ENCODE measurements at places on chromosomes 5 and 9.

DNA sequence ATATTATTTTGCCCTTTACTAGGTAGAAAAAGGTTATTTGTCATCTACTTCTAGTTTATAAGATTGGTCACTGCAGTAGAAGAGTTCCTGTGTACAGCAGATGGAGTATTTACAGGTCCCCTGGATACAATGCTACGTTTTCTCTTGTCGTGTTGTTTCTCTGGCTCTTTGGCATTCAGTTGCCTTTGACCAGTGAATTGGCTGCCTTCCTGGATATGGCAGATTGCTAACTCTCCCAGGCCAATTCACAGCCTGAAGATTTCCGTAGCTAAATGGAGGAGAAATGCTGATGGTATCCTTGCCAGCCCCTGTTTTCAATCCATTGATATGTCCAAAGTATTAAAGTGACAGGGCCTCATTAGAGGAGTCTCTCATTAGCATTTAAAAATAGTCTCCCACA is 32.5 kb upstream of the GNAQ start:
- DNase-seq, result no peak

DNA sequence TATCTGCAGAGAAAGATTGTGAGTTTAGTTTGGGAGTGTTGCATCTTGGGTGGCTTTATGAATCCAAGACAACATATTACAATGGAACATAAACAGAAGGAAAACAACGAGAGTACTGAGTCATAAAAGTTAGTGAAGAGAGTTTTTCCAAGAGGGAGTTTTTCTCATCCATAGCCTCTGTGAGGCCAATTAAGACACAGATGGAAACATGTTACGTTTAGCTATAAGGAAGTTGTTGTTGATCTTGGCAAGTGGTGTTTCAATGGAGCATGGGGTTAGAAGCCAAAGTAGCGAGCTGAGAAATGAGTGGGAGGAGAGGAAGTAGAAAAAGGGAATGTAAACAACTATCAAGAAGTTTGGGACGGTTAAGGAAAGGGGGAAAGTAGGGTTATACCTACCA is 53.3 kb upstream of the SPATA31D4 start:
- DNase-seq, result no peak

GRCh38 chr5:123776761-123777160 is 264.8 kb downstream of the CSNK1G3 start:
- no peak for DNase-seq

GRCh38 chr9:137302449-137303150 is 529 bp upstream of the NRARP start:
- DNase-seq, result peak; percentile 48

- no peak for DNase-seq
Observed at GRCh38 chr5:66342341-66342880, 198.3 kb downstream of the SREK1 start.

- DNase-seq, result no peak
Observed at GRCh38 chr9:18129809-18130334, 344.1 kb upstream of the ADAMTSL1 start.

GRCh38 chr5:159216454-159216853 is 7.1 kb upstream of the RNF145 start:
- DNase-seq, result no peak

- DNase-seq, result no peak
Observed at GRCh38 chr9:752201-752600, 89.3 kb upstream of the DMRT1 start.

All from stimulated activated CD4-positive, alpha-beta T cell treated with anti-CD3 and anti-CD28 coated beads, Interleukin-12 subunit alpha, Interleukin-12 subunit beta, amount 100 ng/mL, for 24 hours (primary cell).